Sigmoid colon (tissue), 7 donors: ENCODE measurements at places on chromosomes 2 and 18. TPM values are rescaled to one million over a fixed set of nuclear protein-coding genes. Genes with fewer than 3 reads are reported as not detected.

GRCh38 chr18:56748698-56749268 is 97.6 kb downstream of the WDR7 start:
- H3K27ac ChIP-seq: no peak overlapping the region
- H3K4me1 ChIP-seq: no peaks in the 10 kb centered on the region
- H3K36me3 ChIP-seq: no peaks in the 10 kb centered on the region
- no peak for DNase-seq
- H3K27me3 ChIP-seq: no peaks in the 10 kb centered on the region
- H3K4me3 ChIP-seq: no peak overlapping the region

GRCh38 chr18:58666176-58666575 is 5.1 kb upstream of the MALT1 start:
- H3K36me3 ChIP-seq: no peaks in the 10 kb centered on the region
- H3K4me3 ChIP-seq: no peak overlapping the region
- H3K4me1 ChIP-seq: no peaks in the 10 kb centered on the region
- H3K27me3 ChIP-seq: no peaks in the 10 kb centered on the region
- no peak for DNase-seq

GRCh38 chr18:44727291-44727690 is 46.6 kb downstream of the SETBP1 start:
- peak overlapping the region; percentile 82 for H3K27ac ChIP-seq
- no peak for DNase-seq
- H3K4me3 ChIP-seq: no peak overlapping the region

GRCh38 chr2:55163274-55163721 is 68.8 kb downstream of the CLHC1 start:
- no peak overlapping the region for H3K4me3 ChIP-seq
- H3K27ac ChIP-seq: peak overlapping the region; percentile 20
- H3K4me1 ChIP-seq: peaks cover 38% of the 10 kb centered on the region
- H3K36me3 ChIP-seq: no peaks in the 10 kb centered on the region

DNA sequence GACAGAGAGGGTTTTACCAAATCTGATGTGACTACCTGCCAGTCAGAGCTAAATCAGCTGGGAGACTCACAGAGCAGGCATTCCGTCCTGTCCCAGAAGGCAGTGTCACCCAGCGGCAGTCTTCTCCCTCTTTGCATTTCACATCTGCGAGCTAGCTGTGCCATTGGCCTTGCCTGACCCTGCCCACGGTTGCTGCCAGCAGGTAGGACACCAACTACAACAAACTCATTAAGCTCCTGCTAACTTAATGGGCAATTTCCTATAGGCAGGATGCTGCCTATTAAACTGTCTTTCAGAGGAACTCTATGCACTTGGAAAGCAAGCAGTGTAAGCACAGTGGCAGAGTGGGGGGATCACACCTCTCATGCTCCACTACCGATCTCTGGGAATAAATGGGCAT is 116.4 kb upstream of the CAPN13 start:
- H3K36me3 ChIP-seq: no peaks in the 10 kb centered on the region
- no peak overlapping the region for H3K4me3 ChIP-seq
- H3K27me3 ChIP-seq: no peaks in the 10 kb centered on the region
- peak; percentile 4 for DNase-seq
- no peak overlapping the region for H3K27ac ChIP-seq

GRCh38 chr18:72502671-72503431 is 41.3 kb downstream of the CBLN2 start:
- no peak for DNase-seq
- no peaks in the 10 kb centered on the region for H3K36me3 ChIP-seq
- H3K4me3 ChIP-seq: no peak overlapping the region
- H3K4me1 ChIP-seq: no peaks in the 10 kb centered on the region

- no peaks in the 10 kb centered on the region for H3K36me3 ChIP-seq
- no peaks in the 10 kb centered on the region for H3K27me3 ChIP-seq
- H3K27ac ChIP-seq: no peak overlapping the region
- H3K4me3 ChIP-seq: no peak overlapping the region
- DNase-seq: no peak
- H3K4me1 ChIP-seq: peaks cover 16% of the 10 kb centered on the region
Observed at GRCh38 chr18:23722646-23723045, 33.4 kb downstream of the LAMA3 start.

- no peaks in the 10 kb centered on the region for H3K27me3 ChIP-seq
- peaks cover 12% of the 10 kb centered on the region for H3K4me1 ChIP-seq
- H3K4me3 ChIP-seq: no peak overlapping the region
- no peak overlapping the region for H3K27ac ChIP-seq
Observed at GRCh38 chr2:222797871-222798270, 63.0 kb upstream of the ACSL3 start.

DNA sequence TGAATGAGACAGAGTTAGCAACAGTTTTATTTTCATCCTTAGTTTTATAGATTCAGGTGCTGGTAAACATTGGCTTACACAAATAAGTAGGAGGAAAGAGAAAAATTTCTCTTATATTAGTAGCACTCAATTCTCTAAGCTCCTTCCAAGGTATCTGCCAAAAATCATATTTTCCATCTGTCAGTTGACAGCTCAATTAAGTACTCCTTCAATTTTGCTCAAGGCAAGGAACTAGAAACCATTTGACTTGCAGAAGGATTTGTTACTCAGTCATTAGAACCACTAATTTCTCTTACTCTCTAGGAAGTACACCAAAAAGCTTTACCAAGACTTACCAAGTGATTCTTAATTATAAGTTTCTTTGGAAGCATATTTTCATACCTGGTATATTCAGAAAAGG is 101.4 kb upstream of the ATP8B1 start:
- DNase-seq: no peak
- no peaks in the 10 kb centered on the region for H3K36me3 ChIP-seq
- no peaks in the 10 kb centered on the region for H3K4me1 ChIP-seq
- H3K27ac ChIP-seq: no peak overlapping the region

DNA sequence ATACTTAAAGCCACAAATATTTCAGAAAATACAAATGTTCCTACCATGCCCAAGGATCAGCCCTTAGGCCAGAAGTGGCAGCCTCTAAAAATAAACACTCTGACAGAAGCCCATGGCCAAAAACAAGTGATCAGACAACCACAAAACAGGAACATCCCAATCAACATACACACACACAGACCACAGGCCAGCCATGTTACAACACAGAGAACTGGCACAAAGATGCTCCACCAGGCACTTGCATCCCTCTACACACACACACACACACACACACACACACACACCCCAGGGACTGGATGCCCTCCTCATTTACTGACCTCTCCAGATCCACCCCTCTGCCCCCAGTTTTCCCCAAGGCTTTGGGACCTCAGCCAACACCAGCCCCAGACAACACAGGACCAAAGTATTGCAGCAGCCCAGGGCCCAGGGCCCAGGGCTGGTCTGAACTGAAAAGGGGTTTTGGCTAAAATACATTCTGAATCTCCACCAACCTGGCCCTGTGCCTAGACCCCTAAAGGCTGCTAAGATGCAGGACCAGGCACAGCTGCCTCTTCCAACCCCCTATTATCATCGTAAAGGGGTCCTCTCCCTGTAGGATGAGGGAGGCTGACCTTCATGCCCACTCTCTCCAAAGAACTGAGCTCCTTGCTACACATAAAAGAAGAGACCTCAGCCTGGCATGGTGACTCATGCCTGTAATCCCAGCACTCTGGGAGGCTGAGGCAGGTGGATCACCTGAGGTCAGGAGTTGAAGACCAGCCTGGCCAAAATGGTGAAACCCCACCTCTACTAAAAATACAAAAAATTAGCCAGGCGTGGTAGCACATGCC is 151.4 kb downstream of the TNS1 start:
- peaks cover 46% of the 10 kb centered on the region for H3K36me3 ChIP-seq
- peak overlapping the region; percentile 98 for H3K27ac ChIP-seq
- no peaks in the 10 kb centered on the region for H3K27me3 ChIP-seq
- H3K4me3 ChIP-seq: no peak overlapping the region
- H3K4me1 ChIP-seq: peaks cover 100% of the 10 kb centered on the region

- H3K4me1 ChIP-seq: no peaks in the 10 kb centered on the region
- no peak overlapping the region for H3K4me3 ChIP-seq
- DNase-seq: no peak
- no peak overlapping the region for H3K27ac ChIP-seq
- no peaks in the 10 kb centered on the region for H3K36me3 ChIP-seq
Observed at GRCh38 chr18:1350931-1351450, 446.3 kb downstream of the ADCYAP1 start.

GRCh38 chr18:51824746-51825145 is 515.3 kb upstream of the DCC start:
- no peak overlapping the region for H3K4me3 ChIP-seq
- no peak for DNase-seq
- H3K27ac ChIP-seq: no peak overlapping the region
- H3K36me3 ChIP-seq: no peaks in the 10 kb centered on the region
- H3K4me1 ChIP-seq: no peaks in the 10 kb centered on the region

- H3K4me1 ChIP-seq: no peaks in the 10 kb centered on the region
- H3K4me3 ChIP-seq: no peak overlapping the region
- H3K27ac ChIP-seq: no peak overlapping the region
- H3K36me3 ChIP-seq: no peaks in the 10 kb centered on the region
- H3K27me3 ChIP-seq: no peaks in the 10 kb centered on the region
- DNase-seq: no peak
Observed at GRCh38 chr2:49719241-49719640, 564.9 kb upstream of the FSHR start.

- no peaks in the 10 kb centered on the region for H3K36me3 ChIP-seq
- H3K27ac ChIP-seq: no peak overlapping the region
- DNase-seq: no peak
- no peaks in the 10 kb centered on the region for H3K27me3 ChIP-seq
Observed at GRCh38 chr2:159153463-159153862, 133.0 kb downstream of the WDSUB1 start.

GRCh38 chr18:49015886-49016647 is 65.3 kb upstream of the SMAD7 start:
- H3K4me3 ChIP-seq: no peak overlapping the region
- H3K36me3 ChIP-seq: no peaks in the 10 kb centered on the region
- peak; percentile 53 for DNase-seq
- no peaks in the 10 kb centered on the region for H3K4me1 ChIP-seq

The EMX1 gene
- polyA plus RNA-seq: 1.4 TPM

The ZNF24 gene
- 14.6 TPM for polyA plus RNA-seq

The GGCX gene
- 22.8 TPM for polyA plus RNA-seq

The NR4A2 gene
- polyA plus RNA-seq: 2.8 TPM

The FBXO36 gene
- polyA plus RNA-seq: 0.90 TPM

The EFHD1 gene
- polyA plus RNA-seq: 3.3 TPM

The MAP3K19 gene
- not detected for polyA plus RNA-seq

The BCL2L11 gene
- 12.6 TPM for polyA plus RNA-seq

The MC4R gene
- not detected for polyA plus RNA-seq
